ENCODE measurements at places on chromosomes 16 and 17.

DNA sequence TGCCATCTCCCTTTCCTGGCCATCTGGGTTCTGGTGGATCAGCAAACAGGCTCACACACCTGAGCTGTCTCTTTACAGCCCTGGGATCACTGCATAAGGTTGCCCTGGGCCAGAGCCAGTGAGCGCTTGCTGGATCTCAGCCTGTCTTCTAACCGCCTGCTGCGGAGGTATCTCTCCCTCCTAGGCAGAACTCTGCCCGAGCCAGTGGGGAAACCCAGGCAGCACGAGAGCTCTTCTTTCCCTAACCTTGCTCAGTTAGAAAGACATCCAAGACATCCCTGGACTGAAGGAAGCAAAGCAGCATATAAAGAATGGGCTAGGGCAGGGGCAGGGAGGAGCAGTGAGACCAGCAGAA, 6.4 kb downstream of the HAS3 start:
- DNase-seq, result no peak

DNA sequence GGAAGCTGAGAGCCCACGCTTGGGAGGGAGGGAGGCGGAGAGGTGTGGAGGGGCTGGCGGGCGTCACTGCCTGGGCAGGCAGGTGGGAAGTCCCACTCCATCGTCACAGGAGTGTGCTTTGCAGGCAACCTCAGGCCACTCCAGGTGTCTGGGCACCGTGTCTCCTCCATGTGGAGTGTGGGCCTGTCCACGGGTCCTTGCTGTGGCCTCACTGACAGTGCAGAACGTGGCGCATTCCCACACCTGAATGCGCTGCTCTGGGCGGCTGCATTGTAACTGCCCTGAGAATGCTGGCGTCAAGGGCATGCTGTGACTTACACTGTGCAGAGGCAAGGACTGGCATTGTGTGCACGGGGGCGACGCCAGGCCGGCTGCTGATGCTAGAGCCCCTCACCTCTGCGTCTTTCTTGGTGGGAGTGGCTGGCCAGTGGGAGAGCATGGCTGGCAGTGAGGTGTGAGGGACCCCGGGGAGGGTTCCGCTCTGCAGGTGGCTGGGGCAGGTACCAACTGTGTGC, 66.4 kb downstream of the BANP start:
- no peak for DNase-seq

- no peak for DNase-seq
Measured at GRCh38 chr17:61904094-61904710, 23.6 kb downstream of the INTS2 start.

DNA sequence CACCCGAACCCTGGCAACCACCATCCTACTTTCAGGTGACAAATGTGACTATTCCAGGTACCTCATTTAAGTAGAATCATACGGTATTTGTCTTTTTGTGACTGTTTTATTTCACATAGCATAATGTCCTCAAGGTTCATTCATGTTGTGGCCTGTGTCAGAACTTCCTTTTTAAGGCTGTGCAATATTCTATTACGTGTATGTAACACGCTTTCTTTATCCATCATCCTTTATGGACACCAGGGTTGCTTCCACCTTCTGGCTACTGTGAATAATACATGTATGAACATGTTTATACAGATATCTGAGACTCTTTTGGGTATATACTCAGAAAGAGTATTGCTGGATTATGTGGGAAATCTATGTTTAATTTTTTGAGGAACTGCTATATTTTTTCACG, 28.7 kb upstream of the RSL1D1 start:
- no peak for DNase-seq

DNA sequence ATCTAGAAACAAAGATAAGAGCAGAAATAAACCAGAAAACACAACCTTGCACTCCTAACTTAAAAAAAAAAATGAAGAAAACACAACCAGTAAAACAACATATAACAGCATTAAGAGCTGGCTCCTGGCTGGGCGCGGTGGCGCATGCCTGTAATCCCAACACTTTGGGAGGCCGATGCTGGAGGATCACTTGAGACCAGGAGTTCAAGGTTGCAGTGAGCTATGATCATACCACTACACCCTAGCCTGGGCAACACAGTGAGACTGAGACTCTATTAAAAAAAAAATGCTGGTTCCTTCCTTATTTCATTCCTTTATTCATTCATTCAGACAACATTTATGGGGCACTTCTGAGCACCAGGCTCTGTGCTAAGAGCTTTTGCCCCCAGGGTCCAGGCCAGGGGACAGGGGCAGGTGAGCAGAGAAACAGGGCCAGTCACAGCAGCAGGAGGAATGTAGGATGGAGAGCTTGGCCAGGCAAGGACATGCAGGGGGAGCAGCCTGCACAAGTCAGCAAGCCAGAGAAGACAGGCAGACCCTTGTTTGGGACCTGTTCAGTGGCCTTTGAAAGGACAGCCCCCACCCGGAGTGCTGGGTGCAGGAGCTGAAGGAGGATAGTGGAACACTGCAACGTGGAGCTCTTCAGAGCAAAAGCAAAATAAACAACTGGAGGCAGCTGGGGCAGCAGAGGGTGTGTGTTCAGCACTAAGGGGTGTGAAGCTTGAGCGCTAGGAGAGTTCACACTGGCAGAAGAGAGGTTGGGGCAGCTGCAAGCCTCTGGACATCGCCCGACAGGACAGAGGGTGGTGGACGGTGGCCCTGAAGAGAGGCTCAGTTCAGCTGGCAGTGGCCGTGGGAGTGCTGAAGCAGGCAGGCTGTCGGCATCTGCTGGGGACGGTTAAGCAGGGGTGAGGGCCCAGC, 2.6 kb downstream of the STH start:
- no peak for DNase-seq

GRCh38 chr16:89395150-89396142, 94.9 kb downstream of the ANKRD11 start:
- DNase-seq, result peak; percentile 92

- no peak for DNase-seq
Measured at GRCh38 chr17:69872675-69873262, 202.3 kb upstream of the KCNJ16 start.

- DNase-seq, result no peak
Measured at GRCh38 chr16:78961464-78961863, 639.1 kb downstream of the MAF start.

DNA sequence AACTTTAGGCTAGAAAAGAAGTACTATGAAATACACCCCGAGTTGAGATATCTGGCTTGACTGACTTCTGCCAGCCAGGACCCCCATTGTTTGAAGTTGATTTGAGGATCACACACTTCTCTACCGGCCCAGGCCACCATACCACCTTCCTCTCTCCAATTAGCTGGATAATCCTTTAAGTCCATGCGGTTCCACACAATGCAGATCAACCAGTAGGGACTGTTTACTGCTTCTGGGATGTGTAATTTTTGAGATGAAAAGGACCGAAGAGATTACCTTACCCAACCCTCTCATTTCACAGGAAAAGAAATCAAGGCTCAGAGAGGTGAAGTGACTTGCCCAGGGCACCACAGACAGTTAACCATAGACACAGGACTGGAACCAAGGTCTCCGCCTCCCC, 20.5 kb downstream of the ERN1 start:
- DNase-seq, result no peak

GRCh38 chr17:45783593-45784292, 377 bp upstream of the CRHR1 start:
- no peak for DNase-seq

- DNase-seq, result peak; percentile 37
Measured at GRCh38 chr16:66007717-66008116, 358.8 kb upstream of the CDH5 start.

DNA sequence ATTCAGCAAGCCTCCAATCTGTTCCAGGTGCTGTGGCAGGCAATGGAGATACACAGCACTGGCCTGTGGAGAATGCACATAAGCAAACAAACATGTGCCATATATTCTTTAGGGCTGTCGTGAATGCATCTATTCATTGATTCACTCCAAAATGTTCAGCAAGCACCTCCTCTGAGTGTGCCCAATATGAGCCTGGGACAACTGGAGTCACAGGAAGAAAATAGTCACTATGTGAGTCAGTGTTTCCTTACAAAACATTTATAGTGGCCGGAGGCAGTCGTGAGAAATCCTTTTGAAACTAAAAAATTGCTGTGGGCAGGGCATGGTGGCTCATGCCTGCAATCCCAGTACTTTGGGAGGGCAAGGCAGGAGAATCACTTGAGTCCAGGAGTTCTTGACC, 310.1 kb downstream of the CA10 start:
- DNase-seq, result no peak

GRCh38 chr16:84929421-84930297, 81.7 kb downstream of the ZDHHC7 start:
- DNase-seq, result no peak

- no peak for DNase-seq
Measured at GRCh38 chr16:58938811-58939210, 204.7 kb upstream of the GOT2 start.

- no peak for DNase-seq
Measured at GRCh38 chr17:77444984-77445759, 304.4 kb downstream of the SEC14L1 start.

DNA sequence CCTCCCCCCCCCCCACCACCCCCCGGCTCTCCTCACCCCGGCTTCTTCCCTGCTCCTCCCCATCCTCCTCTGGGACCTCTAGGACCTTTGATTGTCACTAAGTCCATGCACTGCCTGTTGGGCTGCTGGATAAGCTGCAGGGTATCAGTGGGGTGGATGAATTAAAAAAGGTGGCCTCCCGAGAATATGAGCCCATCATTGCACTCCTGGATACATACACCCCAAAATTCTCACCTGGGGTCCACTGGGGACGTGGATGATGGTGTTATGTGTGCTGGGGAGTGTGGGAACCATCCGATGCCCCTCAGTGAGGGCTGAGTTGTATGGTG, 88.8 kb downstream of the IRF8 start:
- DNase-seq, result no peak

DNA sequence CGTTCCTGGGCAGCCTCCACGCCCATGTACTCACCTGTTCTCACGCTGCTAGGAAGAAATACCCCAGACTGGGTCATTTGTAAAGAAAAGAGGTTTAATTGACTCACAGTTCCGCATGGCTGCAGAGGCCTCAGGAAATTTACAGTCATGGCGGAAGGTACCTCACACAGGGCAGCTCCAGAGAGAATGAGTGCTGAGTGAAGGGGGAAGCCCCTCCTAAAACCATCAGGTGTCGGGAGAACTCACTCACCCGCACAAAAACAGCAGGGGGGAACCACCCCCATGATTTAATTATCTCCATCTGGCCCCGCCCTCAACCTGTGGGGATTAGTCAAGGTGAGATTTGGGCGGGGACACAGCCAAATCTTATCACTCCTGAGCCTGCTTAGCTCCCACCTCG, 18.2 kb downstream of the RAB40C start:
- no peak for DNase-seq

DNA sequence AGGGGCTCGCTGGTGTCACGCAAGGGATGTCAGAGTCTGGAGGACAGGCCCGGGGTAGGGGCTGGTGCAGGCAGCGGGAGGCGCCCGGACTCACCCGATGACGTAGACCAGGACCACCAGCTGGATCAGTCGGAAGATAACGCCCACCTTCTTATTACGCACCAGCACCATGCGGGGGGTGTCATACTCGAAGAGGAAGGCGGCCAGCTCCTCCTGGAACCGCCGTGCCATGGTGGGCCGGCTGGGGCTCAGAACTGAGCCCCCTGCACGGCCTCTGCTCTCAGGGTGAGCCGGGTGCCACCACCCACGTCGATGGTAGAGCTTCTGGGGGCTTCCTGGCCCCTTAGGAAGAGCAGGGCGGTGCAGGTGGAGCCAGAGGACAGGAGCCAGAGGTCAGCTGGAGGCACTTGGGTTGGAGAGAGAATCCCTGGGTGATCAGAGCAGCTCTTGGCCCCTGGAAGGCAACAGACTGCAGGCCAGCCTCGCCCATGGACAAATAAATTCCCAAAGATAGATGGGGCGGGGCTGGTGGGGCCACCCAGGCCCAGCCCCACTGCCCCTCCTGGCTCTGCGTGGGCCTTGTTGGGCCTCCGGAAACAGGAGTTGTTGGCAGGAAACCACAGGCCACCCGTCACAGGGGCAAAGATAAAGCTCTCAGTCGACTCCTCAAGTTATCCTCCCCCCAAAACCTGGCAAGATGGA, at the start of gene P2RX1:
Gene P2RX1, minus strand, starts transcription at position 471 of the 702 bp plus-strand sequence. Its CDS starts 240 bp downstream, at position 231.
- DNase-seq, result no peak

DNA sequence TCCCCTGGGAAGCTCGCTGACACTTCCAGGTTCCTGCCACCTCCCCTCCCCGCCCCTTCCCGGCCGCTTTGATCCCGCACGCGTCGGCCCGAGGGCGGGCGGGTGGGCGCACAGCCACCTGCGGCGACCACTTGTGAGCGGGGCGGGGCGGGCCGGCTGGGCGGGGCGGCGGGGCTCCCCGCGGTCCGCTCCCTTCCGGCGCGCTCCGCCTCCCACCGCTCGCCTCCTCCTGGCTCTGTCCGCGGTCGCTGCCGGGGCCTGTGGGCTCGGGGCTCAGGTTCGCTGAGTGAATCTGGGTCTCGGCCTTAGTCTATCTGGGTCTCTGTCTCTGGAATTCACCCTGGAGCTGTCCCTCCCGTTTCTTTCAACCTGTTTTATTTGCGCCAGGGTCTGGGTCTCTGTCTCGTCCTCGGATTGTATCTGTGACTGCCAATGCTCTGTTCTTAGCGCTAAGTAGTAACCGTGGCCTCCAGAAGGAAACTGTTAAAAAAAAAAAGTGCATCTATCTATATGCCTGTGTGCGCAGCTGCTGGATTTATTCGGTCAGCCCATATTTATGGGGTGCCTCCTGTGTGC, 2.7 kb upstream of the HES7 start:
- peak; percentile 65 for DNase-seq

DNA sequence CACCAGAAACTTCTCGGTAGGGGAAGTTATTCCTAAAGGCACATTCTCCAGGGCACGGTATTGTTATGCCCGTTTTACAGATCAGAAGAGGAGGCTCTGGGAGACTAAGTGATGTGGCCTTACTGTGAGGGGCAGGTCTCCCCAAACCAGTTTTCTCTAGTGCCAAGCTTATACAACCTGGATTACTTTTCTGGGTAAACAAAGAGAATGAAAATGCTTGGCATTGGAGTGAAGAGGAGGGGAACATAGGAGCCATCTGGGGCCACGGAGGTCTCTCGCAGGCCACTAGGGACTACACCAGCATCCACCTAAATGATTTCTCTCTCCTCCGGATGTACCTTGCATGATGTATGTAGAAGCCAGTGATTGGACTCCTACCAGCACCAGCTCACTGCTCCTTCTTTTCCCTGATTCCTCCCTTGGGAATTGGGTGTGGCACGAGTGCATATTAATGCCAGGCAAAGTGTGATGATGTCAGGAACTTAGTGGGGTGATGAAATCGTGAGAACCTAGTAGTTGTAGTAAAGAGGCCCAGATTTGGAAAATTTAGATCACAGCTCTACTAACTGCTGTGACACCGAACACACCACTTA, 674 bp downstream of the TOM1L1 start:
- DNase-seq, result peak; percentile 54

DNA sequence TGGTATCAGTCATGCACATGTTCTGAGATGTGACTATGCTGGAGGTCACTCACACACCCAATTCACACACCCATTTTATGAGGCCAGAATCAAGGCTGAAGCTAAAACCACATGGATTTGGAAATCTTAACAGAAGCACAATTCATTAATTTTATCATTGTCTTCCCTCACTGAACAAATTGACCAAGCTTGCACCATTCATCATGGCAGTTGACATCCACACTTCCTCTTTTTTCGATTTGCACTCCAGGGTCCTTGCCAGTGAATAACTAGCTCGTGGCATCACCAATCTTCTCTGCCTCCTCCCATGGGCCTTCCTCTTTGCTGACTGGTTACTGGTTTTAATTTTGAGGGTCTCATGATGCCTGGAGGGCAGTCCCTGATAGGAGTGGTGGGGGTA, 123.0 kb upstream of the ASIC2 start:
- no peak for DNase-seq

- no peak for DNase-seq
Measured at GRCh38 chr17:67290711-67291291, 45.8 kb upstream of the HELZ start.

Measured in mesenchymal stem cell (in vitro differentiated cells and primary cell).